Endothelial cell (in vitro differentiated cells): ENCODE measurements at places on chromosomes 2 and 18.

GRCh38 chr2:54258166-54258565 is 2.1 kb upstream of the TSPYL6 start:
- no peaks in the 10 kb centered on the region for H3K36me3 ChIP-seq
- no peak overlapping the region for H3K4me3 ChIP-seq
- DNase-seq, result no peak

DNA sequence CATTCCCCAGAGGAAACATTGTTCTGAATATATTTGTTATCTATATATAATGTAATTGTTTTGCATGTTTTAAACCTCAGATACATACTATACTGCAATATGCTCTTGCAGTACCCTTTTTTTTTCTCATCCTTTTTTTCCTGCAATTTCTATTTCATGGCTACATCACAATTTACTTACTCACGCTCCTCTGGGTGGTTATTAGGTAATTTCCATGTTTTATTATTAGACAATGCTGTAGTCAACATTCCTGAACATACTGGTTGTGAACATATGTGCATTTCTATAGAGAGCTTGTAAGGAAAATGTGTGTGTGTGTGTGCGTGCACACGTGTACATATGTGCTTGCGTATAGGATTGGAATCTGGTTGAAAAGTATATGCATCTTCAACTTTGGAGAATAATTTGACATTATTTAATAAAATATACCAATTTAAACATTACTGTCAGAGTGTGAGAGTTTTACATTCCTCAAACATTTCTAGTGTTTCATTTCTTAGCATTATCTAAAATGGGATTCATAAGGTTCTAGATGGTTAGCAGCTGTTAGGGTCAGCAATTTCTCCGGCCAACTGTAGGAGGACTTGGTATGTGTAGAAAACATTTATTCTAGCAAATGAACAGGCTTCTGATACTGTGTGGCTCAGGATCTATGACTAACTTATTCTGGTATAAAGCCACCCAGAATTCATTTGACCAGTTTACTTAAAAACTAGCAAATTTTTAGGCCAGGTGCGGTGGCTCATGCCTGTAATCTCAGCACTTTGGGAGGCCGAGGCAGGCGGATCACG is 22.4 kb downstream of the NCOA1 start:
- H3K27ac ChIP-seq, result no peak overlapping the region
- H3K4me3 ChIP-seq, result no peak overlapping the region
- H3K27me3 ChIP-seq, result no peaks in the 10 kb centered on the region
- no peaks in the 10 kb centered on the region for H3K36me3 ChIP-seq

DNA sequence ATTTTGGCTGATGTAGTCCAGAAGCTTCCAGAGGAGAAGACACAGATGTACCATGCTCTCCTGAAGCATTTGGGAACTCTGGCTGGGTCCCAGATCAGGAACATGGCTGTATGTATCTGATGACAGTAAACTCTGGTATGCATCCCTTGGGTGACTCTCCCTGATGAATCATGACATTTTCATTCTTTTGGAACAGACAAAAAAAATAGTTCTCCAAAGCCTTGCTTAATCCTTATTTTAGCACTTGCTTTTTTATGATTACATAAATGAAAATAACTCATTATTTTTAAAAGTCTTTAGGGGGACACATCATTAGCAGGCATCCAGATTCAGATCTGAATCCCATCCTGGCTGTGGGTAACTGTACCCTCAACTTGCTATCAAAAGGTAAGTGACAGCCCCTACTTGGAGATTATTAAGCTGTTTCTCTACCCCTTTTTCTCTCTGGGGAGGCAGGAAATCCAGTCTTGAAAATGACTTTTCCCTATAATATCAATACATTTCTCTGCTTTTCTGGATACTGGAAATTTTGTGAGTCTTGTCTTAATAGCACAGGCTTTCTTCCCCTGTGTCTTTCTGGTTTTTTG is 23.3 kb downstream of the AOX1 start:
- H3K36me3 ChIP-seq, result no peaks in the 10 kb centered on the region
- H3K27me3 ChIP-seq, result peaks cover 4% of the 10 kb centered on the region
- no peaks in the 10 kb centered on the region for H3K4me1 ChIP-seq
- no peak overlapping the region for H3K4me3 ChIP-seq
- H3K27ac ChIP-seq, result no peak overlapping the region

DNA sequence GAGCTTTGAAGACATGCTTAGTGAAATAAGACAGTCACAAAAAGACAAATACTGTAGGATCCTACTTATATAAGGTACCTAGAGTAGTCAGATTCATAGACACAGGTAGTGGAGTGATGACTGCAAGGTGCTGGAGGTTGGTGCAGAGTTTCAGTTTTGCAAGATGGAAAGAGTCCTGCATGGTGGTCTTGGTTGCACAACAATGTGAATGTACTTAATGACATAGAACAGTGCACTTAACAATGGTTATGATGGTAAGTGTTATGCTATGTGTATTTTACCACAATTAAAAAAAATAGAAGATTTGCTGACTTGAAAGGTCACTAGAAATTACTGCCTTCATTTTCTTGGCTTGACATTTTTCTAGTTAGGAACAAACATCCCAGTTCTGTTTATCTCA is 9.5 kb downstream of the CERS6 start:
- H3K4me3 ChIP-seq, result no peak overlapping the region
- no peak for DNase-seq
- no peaks in the 10 kb centered on the region for H3K36me3 ChIP-seq
- no peak overlapping the region for H3K27ac ChIP-seq
- H3K27me3 ChIP-seq, result peaks cover 2% of the 10 kb centered on the region

GRCh38 chr2:44392338-44392943 is 30.7 kb downstream of the CAMKMT start:
- no peaks in the 10 kb centered on the region for H3K27me3 ChIP-seq
- H3K4me3 ChIP-seq, result no peak overlapping the region
- H3K27ac ChIP-seq, result no peak overlapping the region
- H3K4me1 ChIP-seq, result no peaks in the 10 kb centered on the region

DNA sequence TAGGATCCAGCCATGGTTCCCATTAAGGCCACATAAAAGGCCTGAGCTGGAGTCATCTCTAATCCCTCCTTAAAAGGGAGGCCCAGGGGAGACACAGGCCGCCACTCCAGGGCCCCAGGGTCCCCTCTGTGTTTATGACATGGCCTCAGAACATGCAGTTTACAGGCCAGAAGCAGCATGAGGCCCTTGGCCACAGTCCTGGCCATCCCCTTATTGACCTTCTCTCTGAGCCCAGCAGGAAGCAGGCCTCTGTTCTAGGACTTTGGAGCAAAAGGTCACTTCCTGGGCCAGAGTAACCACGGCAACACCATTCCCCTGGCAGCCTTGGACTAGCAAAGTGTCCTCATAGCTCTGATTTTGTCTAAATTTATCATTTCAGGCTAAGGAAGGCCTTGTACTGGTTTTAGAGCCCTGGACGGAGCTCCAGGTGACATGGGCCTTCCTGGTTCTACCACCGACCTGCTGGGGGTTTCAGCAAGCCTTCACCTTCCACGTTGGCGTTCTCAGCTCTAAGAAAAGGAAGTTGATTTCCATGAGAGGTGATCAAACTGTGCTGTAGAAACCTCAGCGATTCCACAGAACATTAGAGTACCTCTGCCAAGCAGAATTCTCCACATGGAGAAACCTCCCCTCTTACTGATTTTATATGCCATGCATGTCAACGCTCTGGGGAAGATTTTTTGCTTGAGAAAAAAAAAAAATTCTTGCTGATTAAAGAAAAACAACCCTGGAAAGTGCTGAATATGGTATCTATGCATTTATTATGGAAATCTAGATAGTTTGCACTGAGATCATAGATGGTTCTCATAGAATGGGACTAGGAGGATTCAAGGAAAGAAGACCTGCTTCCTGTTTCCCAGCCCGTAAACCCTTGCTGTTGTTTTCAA is 53.7 kb downstream of the HS1BP3 start:
- no peaks in the 10 kb centered on the region for H3K36me3 ChIP-seq
- peaks cover 34% of the 10 kb centered on the region for H3K4me1 ChIP-seq
- H3K4me3 ChIP-seq, result no peak overlapping the region
- peak overlapping the region; percentile 74 for H3K27ac ChIP-seq
- no peak for DNase-seq
- H3K27me3 ChIP-seq, result peaks cover 18% of the 10 kb centered on the region

- no peak for DNase-seq
- peaks cover 7% of the 10 kb centered on the region for H3K27me3 ChIP-seq
- no peak overlapping the region for H3K27ac ChIP-seq
- H3K4me3 ChIP-seq, result no peak overlapping the region
- peaks cover 4% of the 10 kb centered on the region for H3K36me3 ChIP-seq
These were observed 76.2 kb downstream of the FAM168B start for GRCh38 chr2:131016826-131017741.

GRCh38 chr2:233418052-233418760 is 63.9 kb downstream of the DGKD start:
- no peak overlapping the region for H3K4me3 ChIP-seq
- DNase-seq, result no peak
- H3K36me3 ChIP-seq, result peaks cover 6% of the 10 kb centered on the region
- H3K4me1 ChIP-seq, result peaks cover 22% of the 10 kb centered on the region

GRCh38 chr2:240472078-240472790 is 36.8 kb downstream of the GPC1 start:
- H3K27me3 ChIP-seq, result peaks cover 8% of the 10 kb centered on the region
- H3K4me3 ChIP-seq, result no peak overlapping the region
- no peak for DNase-seq
- H3K27ac ChIP-seq, result no peak overlapping the region

GRCh38 chr2:27710640-27711430 is 47.1 kb downstream of the SLC4A1AP start:
- H3K36me3 ChIP-seq, result no peaks in the 10 kb centered on the region
- H3K27ac ChIP-seq, result no peak overlapping the region
- H3K4me3 ChIP-seq, result no peak overlapping the region
- peaks cover 15% of the 10 kb centered on the region for H3K4me1 ChIP-seq
- peaks cover 5% of the 10 kb centered on the region for H3K27me3 ChIP-seq

- H3K27me3 ChIP-seq, result peaks cover 2% of the 10 kb centered on the region
- H3K27ac ChIP-seq, result no peak overlapping the region
- DNase-seq, result no peak
- H3K4me3 ChIP-seq, result no peak overlapping the region
- peaks cover 3% of the 10 kb centered on the region for H3K4me1 ChIP-seq
These were observed 71.0 kb downstream of the PRKCE start for GRCh38 chr2:45722477-45722876.

GRCh38 chr2:67752199-67752598 is 310.6 kb downstream of the C1D start:
- no peak overlapping the region for H3K4me3 ChIP-seq
- DNase-seq, result no peak
- H3K36me3 ChIP-seq, result peaks cover 2% of the 10 kb centered on the region
- H3K27ac ChIP-seq, result no peak overlapping the region

DNA sequence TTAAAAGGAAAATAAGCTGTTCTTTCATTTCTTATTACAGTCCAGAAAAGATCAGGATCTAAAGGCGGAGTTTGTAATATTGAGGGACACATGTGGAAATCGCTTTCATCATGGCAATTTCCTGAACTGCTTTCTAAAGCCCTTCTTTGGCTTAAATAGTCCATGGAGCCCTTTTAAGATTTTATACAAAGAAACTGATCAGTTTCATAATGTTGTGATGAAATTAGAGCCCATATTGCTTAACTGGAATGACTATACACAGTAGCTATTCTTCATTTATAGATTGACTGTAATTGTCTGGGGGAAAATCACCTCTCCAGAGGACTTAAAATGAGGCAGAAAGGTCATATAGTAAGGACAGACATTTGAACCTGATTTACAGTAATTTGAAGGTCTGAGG is 322.2 kb downstream of the ETAA1 start:
- no peaks in the 10 kb centered on the region for H3K27me3 ChIP-seq
- no peak for DNase-seq
- no peak overlapping the region for H3K27ac ChIP-seq
- H3K4me1 ChIP-seq, result no peaks in the 10 kb centered on the region
- peaks cover 5% of the 10 kb centered on the region for H3K36me3 ChIP-seq

DNA sequence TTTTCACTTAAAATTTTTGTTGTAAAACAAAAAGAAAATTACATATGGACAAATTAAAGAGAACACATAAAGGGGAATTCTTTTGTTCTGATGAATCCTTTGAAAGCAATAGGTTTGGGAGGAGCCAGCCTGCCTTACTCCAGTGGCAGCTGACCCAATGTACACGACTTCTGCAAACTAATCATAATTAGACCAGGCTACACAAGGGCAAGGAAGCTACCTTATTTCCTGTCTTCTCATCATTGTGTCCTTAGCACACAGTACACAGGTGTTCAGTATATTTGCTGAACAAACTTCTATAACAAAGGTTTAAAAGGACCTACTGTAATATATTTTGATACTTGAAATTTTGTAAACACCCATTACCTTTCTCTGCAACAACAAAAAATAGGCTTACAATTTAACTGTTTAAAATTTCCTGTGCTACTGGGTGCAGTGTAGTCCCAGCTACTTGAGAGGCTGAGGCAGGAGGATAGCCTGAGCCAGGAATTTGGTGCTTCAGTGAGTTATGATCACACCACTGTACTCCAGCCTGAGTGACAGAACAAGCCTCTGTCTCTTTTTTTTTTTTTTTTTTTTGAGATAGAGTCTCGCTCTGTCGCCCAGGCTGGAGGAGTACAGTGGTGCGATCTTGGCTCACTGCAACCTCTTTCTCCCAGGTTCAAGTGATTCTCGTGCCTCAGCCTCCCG is 18.9 kb downstream of the KCNG3 start:
- no peaks in the 10 kb centered on the region for H3K36me3 ChIP-seq
- DNase-seq, result no peak
- H3K4me3 ChIP-seq, result no peak overlapping the region
- no peak overlapping the region for H3K27ac ChIP-seq
- H3K27me3 ChIP-seq, result no peaks in the 10 kb centered on the region

GRCh38 chr2:170377500-170378207 is 199.7 kb downstream of the MYO3B start:
- H3K4me3 ChIP-seq, result no peak overlapping the region
- H3K36me3 ChIP-seq, result no peaks in the 10 kb centered on the region
- no peak for DNase-seq
- peaks cover 6% of the 10 kb centered on the region for H3K27me3 ChIP-seq
- H3K4me1 ChIP-seq, result peaks cover 20% of the 10 kb centered on the region

GRCh38 chr2:132936791-132937190 is 266.8 kb upstream of the LYPD1 start:
- no peaks in the 10 kb centered on the region for H3K4me1 ChIP-seq
- H3K4me3 ChIP-seq, result no peak overlapping the region
- H3K27me3 ChIP-seq, result no peaks in the 10 kb centered on the region
- H3K36me3 ChIP-seq, result no peaks in the 10 kb centered on the region
- no peak overlapping the region for H3K27ac ChIP-seq

DNA sequence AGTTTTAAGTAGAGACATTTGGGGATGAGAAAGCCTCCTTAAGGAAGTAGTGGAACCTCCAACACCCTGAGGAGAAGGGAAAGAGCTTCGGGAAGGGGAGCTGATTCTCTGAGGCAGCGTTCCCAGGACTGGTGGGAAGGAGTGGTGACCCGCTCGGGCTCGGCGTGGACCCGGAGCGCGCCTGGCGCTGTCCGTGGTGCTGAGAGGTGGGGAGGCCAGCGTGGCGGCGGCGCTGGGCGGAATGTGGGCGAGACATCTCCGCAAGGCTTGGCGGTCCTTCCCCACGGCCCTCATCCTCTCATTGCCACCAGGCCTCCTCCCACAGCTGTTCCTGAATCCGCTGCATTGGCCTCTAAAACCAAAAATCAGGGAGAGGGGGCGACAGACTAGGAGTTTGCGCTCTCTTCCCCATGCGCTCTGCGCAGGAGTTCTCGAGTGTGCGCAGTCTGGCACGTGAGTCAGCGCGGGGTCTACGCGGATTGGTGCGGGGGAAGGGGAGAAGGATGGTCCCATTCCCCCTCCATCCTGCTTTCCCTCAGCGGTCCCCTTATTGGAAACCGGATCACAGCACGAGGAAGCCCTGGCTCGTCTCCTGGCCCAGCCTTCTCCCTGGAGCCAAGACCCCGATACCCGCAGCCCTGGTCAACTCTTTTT is 857 bp downstream of the RESP18 start:
- H3K27ac ChIP-seq, result no peak overlapping the region
- peak; percentile 82 for DNase-seq
- H3K27me3 ChIP-seq, result peaks cover 21% of the 10 kb centered on the region
- no peak overlapping the region for H3K4me3 ChIP-seq
